ENCODE measurements at places on chromosomes 16 and 17. TPM values are rescaled to one million over a fixed set of nuclear protein-coding genes. Genes with fewer than 3 reads are reported as not detected.
A peak's percentile ranks its signal among the peaks of the same experiment; 100 is the strongest.

GRCh38 chr17:15914400-15915170, 30.3 kb upstream of the ADORA2B start:
- no peak for DNase-seq

DNA sequence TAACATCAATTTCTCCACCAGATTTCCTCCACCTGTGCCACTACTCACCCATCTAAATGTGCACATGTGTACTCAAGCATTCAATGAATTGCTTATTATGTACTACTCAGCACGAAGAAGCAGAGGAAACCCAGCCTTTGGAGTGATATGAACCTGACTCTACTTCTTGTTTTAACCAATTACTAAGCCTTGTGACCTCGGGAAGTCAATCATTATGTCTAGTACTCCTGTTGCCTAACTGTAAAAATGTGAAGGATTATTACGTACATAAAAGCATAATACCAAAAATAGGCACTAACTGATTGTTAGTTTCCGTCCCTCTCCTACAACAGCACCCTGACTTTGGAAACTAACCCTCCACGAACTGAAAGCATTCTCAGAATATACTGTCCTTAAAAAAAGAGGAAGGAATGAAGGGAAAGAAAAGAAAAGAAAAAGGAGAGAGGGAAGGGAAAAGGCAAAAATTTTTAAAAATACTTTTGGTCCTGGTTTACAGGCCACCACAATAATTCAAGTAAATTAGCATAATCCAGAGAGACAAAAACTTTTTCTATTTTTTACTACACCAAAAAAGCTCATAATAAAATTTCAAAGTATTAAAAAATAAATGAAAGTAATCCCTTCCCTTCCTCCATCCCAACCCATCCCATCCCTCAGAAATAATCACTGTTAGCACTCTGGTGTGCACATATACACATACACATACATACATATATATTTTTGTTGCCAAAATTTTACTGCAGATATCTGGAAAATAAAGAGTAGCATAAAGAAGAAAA, 53.6 kb downstream of the KANSL1 start:
- DNase-seq: no peak

DNA sequence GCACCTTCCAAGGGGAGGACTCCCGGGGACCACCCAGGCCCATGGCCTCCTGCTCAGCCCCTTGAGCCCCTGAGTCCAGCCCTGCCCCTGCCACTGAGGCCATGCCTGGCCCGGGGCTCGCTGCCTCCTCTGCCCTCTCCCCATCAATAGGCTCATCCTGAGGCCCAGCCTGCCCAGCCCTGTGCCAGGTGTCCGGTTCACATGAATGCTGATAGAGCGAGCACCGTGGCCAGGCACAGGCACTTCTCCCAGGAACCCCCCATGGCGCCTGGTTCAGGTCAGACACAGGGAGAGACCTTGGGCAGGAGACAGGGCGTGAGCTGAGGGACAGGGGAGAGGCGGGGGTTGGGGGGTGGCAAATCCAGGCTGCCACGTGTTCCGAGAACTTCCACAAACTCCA, 2.8 kb upstream of the PVALEF start:
- DNase-seq: no peak

DNA sequence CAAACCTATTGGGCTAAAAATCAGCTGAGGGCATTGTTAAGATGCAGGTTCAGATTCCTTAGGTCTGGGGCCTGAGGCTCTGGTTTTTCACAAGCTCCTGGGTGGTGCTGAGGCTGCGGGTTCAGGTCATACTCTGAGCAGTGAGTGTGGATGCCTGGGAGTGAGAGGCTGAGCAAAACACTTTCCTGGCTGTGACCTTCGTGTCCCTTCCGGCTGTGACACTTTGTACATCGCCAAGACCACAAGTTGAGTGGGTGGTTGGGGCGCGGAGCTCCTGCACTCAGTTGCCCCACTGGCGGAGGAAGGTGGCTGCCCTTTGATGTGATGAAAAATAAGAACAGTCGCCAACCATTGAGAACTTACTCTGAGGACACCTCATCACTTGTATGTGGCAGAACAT, 24.8 kb downstream of the CCR7 start:
- peak; percentile 78 for DNase-seq

DNA sequence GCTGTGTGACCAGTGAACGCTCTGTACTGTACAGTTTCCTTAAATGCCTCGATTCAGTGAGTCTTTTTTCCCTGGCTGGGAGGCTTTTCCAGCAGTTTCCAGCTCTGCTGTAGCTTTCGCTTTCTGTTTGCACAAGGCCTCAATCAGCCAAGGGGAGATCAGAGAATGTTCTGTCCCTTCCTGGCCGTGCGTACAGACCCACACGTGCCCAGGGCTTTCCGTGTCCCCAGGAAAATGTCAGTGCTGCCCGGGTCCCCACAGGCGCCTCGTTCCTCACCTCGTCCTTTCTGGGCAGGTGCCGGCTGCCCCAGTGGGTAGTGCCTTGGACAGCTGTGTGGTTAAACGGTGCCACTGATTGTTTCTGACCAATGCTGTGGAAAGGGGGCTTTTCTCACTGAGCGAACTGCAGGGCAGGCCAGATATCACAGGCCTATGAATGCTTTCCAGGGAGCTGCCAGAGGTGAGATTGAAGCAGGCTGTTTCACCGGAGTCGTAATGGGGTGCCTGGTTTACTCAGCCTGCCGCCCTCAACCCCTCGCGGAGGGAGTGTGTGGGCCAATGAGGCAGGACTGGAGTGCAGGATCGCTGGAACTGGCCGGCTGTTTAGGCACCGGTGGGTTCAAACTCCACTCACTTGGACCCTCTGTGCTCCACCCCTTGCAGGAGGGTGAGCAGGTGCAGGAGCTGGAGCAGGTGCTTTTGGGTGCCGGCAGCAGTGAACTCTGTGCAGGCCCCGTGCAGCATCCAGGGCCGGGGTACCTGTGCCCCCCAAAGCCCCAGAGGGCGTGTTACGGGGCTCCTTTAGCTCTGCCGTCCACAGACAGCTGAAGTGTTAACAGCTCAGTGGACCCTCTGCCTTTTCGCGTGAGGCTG, 44.4 kb downstream of the ZNF778 start:
- no peak for DNase-seq

- DNase-seq: peak; percentile 70
Observed at GRCh38 chr16:67542464-67542863, 13.8 kb downstream of the RIPOR1 start.

DNA sequence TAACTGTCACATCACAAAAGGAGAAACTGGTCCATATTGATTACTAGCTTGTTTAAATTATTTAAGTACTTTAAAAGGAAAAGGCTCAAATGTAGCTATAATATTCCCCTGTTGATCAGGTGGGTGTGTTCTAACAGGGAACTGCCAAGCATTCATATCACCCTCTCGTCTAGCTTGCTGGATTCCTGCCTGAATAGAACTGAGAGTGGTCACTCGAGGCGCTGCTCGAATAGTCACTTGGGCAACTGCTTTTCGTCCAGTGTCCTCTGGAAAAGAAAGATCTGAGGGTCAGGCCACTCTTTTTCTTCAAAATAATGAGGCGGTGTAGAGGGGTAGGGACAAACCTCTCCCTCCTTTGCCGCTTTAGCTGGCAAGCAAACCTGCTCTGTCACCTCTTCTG, 36.4 kb upstream of the USP22 start:
- no peak for DNase-seq

- no peak for DNase-seq
Observed at GRCh38 chr16:8247993-8248392, 342.3 kb downstream of the TMEM114 start.

DNA sequence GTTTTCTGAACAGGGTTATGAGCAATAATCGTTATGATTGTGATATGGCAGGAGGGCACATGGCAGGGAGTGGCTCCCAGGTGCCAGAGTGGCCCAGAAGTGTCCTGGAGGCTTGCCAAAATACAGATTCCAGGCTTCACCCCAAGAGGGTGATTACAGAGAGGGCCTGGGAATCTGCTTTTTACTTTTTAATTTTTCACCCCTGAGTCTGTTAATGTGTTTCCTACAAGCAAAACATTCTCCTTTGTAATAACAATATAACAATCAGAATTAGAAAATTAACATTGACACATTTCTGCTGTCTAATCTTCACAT, 212.4 kb downstream of the SNX29 start:
- no peak for DNase-seq

DNA sequence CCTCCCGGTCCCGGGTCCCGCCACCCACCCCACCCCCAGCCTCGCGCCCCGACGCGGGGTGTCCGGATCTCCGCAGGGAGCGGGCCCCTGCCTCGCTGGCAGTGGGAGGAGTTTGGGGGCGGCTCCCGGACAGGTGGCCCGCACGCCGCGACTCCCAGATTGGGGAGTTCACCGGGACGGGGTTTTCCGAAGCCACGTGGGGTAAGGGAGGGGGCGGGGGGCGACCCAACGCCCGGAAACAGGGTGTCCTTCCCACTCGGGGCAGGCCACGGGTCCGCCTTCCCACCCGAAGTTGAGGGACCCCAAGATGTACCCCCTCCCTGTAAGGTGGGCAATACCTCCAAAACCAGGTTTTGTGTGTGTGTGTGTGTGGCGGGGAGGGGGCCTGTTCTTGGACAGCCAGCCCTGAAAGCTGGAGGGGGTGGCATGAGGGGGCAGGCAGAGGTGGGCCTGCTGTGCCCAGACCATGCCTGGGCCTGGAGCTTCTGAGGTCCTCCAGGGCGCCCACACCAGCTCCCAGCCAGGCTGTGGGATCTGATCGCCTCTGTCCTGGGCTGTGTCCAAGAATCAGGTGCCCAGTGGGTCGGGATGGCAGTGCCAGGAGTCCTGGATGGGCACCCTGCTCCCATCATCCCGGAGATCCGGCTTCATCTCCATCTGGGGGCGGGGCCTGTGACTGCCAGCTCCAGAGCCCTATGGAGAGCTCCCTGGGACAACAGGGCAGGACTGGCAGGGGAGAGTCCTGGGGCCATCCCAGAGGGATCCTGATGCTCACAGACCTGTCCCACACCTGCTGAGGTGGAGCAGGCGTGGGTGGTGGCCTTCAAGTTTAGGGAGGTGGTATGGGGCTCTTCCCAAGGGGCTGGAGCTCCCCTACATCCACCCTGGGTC, 767 bp downstream of the SYNGR2 start:
- DNase-seq: peak; percentile 44

CD300LB gene
- not detected for polyA plus RNA-seq

METTL26 gene
- polyA plus RNA-seq: 97.4 TPM

GLG1 gene
- polyA plus RNA-seq: 174 TPM

AGRP gene
- polyA plus RNA-seq: not detected

TBC1D3L gene
- 1.6 TPM for polyA plus RNA-seq

CDH1 gene
- 0.94 TPM for polyA plus RNA-seq
